ENCODE measurements at places on chromosomes 7 and 10.

- DNase-seq = no peak
Measured at GRCh38 chr7:16880554-16880953, 1.2 kb downstream of the AGR3 start.

DNA sequence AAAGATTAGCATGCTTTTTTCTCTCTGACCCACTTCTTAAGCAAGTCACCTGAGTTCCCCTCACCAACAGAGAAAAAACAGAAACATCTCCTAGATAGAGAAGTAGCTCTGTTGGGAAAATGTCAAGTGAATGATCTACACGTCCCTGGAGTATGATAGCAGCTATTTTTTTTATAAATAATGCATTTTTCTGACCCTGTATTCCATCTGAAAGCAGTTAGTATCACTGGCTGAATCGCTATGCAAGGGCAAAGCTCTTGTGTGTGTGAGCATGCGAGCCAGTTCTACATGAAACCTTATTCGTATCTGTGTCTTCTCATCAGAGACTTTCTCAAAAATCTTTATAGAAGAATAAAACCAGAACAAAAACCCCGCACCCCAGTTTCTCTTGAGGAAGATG lies 8.2 kb downstream of the ANKMY2 start:
- no peak for DNase-seq

- DNase-seq = no peak
Measured at GRCh38 chr10:27981744-27982143, 17.1 kb downstream of the ODAD2 start.

DNA sequence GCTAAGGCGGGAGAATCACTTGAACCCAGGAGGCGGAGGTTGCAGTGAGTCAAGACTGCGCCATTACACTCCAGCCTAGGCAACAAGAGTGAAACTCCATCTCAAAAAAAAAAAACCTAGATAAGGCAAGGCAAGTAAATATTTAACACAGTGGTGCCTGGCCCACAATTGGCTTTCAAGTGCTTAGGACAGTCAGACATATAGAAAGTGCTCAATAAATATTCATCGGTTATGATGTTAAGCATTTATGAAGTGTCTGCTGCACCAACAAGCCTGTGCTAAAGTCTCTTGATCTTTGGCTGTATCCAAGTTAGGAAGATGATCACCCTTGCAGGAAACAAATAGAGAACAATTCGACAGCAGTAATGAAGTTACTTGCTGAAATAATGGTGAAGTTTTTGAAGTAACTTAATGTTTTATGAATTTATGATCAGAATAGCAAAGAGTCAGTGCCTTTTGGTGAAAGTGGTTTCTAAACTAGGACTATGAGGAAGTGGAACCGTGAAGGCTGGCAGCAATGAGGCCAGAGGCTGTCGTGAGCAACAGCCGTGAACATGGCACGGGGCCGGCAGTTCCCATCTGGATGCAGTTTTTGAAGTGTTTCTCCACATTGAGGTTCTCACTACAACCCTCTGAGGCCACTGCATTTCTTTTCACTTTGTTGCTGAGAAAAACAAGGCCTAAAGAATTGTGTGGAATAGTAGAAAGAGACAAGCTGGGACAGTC lies 48.1 kb upstream of the GATA3 start:
- DNase-seq = no peak

DNA sequence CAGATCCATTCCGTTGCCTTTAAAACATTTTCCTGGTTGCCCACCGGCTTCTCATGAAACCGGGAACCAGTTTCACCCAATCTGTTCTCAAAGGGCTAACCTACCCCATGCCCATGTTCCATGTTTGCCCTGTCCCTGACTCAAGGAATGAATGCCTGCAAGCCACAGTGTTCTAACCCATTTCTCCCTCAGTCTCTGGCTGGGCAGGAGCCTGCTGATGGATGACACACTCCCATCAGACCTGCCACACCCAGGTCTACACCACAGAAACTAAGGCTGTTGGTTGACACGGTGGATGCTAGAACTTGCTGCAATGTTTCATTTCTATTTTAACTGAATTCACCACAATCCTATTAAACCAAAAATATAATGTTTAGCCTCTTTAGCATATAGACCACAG lies 15.6 kb downstream of the CLRN3 start:
- DNase-seq = no peak

DNA sequence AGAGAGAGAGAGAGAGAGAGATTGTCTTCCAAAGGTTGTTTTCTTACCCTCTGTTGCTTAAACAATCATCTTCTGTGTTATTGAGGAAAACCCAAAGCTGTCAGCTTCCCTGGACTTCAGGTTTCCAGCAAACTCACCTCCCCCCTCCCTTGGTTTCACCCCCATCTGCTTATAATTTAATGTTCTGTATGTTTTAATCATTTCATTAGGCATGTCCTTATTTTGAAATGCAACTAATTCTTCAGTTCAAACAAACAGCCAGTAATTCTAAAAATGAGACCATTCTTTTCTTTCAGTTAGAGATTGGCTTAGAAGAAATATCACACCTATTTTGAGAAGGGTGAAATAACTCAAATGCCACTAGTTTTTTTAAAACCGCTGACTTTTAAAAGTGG lies 102.9 kb downstream of the FAM204A start:
- no peak for DNase-seq

GRCh38 chr10:71664585-71664984 lies 55.0 kb downstream of the C10orf105 start:
- DNase-seq = no peak

DNA sequence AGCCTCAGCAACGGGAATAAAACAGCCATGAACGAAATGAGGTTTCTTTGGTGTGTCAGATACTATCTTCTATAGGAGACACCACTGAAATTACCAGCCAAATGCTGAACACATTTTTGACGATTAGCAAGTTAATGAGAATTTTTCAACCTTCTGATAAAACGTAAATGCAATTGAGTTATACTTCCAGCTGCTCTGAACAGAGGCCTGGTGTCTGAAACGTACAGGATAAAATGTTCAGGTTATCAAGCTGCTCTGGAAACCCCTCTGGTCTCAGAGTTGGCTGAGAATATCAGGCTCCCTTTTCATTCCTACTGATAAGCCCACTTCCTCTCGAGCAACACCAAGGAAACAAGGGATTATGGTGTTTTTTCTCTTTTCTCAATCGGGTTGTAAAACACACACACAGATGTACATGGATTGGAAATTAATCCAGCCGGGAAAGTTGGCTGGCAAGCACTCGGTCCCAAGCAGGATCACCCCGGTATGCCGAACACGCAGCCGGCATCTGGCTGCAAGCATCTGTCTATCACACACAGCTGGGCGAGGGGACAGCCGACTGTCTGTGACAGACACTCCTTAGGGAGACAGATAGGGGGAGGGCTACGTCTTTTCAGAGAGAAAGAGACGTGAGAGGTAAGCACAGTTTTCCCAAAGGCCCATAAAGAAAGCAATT lies 171.8 kb downstream of the PRKAG2 start:
- DNase-seq = no peak

GRCh38 chr10:61471491-61471890 lies 18.3 kb upstream of the TMEM26 start:
- no peak for DNase-seq

- DNase-seq = no peak
Measured at GRCh38 chr7:137935884-137936508, 65.9 kb downstream of the CREB3L2 start.

DNA sequence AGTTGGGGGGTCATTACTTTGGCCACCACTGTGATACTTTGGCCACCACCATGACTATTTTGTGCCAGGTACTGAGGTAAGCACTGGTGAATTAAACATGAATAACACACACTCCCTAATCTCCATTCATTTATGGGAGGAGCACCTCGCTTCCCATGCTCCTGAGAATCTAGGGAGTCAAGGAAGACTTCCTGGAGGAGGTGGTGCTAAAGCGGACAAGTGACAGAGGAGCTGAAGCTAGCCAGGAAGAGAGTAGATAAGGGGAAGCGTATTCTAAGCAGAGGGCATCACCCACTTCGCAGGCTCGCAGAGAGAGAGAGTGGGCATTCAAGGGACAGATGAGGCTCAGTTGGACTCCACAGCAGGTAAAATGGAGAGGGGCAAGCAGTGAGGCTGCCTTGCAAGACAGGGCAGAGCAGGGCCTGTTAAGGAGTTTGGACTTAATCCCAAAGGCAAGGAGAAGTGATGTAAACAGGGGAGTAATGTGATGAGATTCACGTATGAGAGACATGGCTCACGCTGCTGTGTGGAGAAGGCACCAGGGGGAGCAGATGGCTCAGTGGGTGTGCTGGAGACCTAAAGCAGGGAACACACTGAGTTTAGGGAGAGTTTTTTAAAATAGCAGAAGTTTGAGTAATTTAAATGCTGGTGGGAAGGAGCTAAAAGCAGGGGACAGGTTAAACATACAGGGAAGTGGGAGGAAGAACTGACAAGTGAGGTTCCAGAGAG lies 21.3 kb upstream of the TMEM248 start:
- DNase-seq = no peak

DNA sequence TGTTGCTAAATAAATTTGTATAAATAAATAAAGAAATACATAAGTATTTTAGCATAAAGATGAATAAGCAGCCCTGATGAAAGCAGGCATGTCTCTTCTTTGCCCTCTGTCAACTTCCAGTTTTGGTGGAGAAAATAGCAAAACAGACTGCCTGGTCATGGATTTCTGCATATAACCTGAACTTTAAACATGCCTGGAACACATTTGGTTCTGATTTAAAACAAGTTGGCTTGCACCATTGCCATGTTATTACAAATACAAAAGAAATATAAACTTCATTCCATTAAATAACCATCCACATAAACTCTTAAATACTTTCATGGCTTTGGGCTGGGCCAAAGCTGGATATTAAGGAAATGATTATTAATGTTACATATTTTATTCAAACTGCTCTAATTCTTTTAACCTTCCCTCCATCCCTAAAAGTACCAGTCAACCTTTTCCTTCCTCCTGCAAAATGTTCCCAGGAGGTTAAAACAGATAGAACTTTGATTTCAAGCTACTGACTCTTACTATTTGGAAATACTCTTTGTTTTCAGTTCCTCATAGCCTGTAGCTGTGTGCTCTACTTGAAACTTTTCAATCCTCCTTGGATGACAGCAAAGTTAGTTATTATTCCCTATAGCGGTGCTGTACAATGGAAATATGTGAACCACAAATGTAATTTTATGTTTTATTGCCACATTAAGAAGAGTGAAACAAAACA lies 96.3 kb downstream of the BICC1 start:
- no peak for DNase-seq

DNA sequence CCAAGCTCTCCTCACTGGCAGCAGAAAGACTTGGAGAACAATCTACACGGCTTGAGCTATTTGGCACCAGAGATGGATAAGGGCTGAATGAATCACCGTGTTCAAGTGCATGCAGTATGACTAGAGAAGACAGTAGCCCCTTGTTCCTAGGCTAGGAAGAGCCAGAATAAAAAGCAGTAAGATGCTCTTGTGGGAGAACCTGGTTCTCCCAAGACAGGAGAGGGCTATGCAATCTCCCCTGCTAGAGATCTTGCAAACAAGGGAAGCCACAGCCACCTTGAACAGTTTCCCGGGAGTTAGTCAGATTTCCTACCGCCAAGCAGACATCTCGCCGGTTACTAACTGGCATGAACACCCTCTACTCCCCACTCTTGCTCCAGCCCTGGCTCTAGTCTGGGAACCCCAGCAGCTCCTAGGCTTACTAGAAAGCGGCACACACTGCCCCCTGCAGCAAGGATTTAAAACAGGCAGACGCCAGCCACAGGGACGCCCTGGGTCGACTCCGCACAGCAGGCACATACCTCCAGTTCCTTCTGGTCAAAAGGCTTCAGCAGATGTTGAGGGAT lies 107.3 kb downstream of the SMURF1 start:
- DNase-seq = no peak

GRCh38 chr10:64350665-64351064 lies 829.5 kb downstream of the REEP3 start:
- no peak for DNase-seq

DNA sequence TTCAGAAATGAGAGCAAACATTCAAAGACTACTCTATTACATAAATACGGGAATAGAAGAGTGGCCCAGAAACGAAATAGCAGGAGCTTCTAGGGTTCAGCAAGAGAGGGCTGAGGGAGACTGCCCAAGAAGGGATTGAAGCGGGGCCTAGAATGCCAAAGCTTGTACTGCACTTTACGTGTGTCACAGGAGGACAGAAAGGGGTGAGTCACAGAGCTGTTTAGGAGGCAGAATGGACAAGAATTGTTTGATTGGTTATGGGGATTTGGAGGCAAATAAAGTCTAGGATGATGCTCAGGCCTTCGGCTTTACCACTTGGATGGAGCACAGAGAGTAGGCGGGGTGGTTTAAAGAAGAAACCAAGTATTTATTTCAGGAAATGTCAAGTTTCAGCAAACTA lies 11.3 kb upstream of the FXYD4 start:
- DNase-seq = no peak

GRCh38 chr7:727104-727805 lies at the start of gene PRKAR1B:
TSS of gene PRKAR1B (minus strand) at chr7:727281. CDS start at chr7:711505, 15,776 bp downstream.
- DNase-seq = no peak

- no peak for DNase-seq
Measured at GRCh38 chr7:83413424-83413823, 235.5 kb downstream of the SEMA3E start.

GRCh38 chr7:130288829-130289228 lies 4.1 kb upstream of the CPA4 start:
- DNase-seq = no peak

- DNase-seq = no peak
Measured at GRCh38 chr10:15758618-15759017, 38.9 kb upstream of the ITGA8 start.

GRCh38 chr7:42219447-42219846 lies 17.6 kb downstream of the GLI3 start:
- no peak for DNase-seq

- DNase-seq = no peak
Measured at GRCh38 chr7:19009241-19009935, 108.0 kb downstream of the TWIST1 start.

- DNase-seq = no peak
Measured at GRCh38 chr10:34474009-34474376, 341.1 kb downstream of the PARD3 start.

- no peak for DNase-seq
Measured at GRCh38 chr7:129263168-129263567, 38.3 kb downstream of the AHCYL2 start.

DNA sequence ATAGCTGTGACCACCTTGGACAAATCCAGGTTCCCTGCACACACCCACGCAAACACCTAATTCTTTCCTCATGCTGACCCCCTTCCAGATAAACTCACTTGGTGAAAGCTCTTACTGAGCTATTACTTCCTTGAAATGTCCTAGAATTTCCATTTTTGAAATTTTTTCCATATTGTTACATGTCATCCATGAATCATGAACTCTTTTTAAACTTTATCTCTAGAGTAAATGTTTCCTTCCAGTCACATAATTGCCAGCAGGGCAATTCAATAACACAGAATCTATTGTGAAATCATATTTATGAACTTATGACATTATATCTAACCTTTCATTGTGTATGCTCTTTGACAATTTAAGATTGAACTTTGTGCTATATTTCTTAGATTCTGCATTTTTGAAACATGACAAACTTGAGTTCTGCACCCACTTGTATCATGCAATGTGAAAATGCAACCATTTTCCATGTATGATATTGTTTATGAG lies 26.8 kb upstream of the FGL2 start:
- DNase-seq = no peak

GRCh38 chr7:118109607-118110006 lies 74.4 kb upstream of the LSM8 start:
- DNase-seq = no peak
